ENCODE measurements at places on chromosomes 6 and 20.

DNA sequence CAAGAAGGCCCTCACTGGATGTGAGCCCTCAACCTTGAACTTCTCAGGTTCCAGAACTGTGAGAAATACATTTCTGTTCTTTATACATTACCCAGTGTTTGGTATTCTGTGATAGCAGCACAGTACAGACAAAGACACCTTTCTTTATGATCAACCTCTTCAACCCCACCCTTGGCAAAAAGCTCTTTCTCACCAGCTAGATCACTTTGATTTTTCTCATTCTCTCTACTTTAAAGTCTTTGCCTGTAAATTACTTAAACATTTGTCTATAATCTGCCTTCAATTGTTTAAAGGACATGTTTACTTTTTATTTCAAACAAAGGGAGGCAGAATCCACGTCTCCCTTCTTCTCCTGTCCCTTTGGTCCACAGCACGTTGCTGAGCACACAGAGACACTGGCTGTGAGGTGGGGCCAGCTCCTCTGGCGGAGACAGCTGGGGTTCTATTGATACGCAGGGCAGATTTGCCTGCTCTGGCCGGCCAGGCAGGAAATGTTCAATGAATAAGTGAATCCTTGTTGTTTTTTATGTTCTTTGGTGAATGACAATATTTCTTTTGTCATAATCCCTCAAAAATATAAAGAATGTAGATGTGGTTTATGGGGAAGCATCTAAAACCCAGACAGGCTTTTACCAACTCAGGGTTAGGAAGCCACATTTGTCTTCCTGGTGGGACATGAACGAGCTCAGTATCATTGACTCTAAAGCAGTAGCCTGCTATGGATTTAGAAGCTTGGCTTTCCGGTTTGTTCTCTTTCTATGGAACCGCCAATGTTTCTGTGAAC, 52.9 kb downstream of the NEDD9 start:
- DNase-seq, result no peak

DNA sequence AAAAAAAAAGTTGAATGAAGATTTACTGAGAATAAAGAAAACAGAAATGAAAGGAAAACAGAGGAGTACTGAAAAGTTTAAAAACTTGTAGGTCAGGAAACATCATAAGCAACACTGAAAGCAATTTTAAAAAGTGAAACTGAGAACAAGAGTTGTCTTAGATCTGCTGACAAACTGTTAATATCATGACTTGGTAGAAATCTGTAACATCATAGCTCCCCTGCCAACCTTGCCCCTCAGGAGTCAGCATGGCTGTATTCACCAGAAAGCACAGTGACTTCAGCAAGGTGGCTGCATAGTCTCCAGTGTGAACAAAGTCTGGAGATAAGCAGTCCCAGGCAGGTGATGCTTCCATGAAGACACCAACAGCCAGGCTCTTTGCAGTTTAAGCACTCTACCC, 5.3 kb downstream of the NAA20 start:
- DNase-seq, result no peak

GRCh38 chr6:161136655-161137054, 137.2 kb downstream of the AGPAT4 start:
- no peak for DNase-seq

DNA sequence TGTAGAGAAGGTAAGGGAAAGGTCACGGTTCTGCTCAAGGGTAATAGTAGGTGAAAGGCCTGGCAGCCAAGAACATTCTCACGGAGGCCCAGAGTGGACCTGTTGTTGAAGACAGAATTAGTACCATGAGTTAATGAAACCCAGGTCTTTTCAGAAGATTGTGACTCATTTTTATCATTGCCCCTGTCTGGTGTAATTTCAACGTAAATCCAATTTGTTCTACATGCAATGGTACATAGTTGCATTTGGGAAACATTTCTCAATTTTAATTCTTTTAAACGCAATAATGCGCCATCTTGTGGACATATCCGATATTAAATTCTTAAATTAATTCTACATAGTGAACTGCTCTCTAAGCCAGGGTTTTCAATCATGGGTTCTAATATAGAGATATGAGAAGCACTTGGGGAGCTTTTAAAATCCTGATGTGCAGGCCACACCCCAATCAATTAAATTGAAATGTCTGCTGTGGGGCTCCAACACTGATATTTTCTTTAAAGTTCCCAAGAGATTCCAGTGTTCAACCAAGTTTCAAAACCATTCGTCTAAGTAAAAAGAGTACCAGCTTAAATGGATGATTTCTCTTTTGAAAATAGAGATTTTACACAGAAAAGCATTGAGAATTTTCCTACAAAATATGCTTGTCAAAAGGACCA, 257.4 kb downstream of the PLCB1 start:
- DNase-seq, result no peak

GRCh38 chr6:3023663-3024483, 24.2 kb downstream of the NQO2 start:
- DNase-seq, result peak; percentile 94

DNA sequence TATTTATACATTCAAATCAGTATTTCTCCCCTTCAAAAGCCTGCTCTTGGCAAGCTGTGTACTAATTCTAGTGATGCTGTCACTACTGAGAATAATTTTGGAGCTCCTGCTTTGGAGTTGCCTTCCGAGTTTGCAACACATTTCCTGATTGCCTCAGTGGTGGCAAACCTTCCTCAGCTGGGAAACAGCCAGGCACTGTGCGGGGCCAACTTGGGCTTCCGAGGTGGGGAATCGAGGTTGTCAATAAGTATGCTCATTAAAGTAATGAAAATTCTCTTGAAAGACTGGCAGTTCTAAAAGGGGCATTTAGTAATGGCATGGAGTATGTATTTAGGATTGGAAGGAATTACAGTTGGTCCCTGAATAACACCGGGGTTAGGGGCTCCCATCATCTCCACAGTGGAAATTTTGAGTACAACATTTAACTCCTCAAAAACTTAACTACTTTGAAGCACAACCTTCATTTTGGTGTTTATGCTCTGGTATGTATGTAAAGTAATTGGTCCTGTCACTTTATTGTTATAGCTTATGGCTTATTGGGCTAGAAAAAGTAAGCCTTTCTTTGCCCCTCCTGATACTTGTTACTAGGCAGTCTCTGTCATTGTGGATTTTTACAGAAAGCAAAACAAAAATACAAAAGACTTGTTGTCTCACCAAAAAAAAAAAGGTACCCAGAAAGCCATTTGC, 2.7 kb downstream of the PAQR8 start:
- DNase-seq, result no peak

DNA sequence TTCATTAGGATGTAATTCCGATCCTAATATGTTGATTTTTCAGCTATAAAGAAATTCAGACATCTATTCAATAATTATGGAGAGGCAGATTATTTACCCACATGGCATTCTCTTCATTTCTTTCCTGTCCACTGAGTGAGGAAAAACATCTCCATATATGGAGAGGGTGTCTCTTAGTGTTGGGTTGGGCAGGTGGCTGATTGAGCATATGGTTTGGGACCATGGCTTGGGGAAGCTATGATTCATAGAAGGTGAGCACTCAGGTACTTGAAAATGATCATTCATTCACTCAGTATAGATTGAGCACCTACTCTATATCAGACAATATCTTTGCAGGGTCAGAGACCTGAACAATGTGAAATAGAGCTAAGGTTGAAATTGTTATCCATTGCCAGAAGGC, 41.3 kb upstream of the IL20RA start:
- no peak for DNase-seq

GRCh38 chr6:155171109-155171746, 92.6 kb upstream of the CLDN20 start:
- peak; percentile 76 for DNase-seq

GRCh38 chr6:21143645-21144044, 449.9 kb upstream of the SOX4 start:
- DNase-seq, result no peak

GRCh38 chr6:43076464-43077332, 584 bp downstream of the PTK7 start:
- DNase-seq, result no peak

GRCh38 chr6:84052204-84052882, 18.8 kb downstream of the MRAP2 start:
- no peak for DNase-seq

- DNase-seq, result no peak
Measured at GRCh38 chr6:111601886-111602285, 3.8 kb downstream of the TRAF3IP2 start.

GRCh38 chr6:136747507-136747906, 44.8 kb downstream of the MAP3K5 start:
- DNase-seq, result no peak

GRCh38 chr6:163893609-163894189, 479.2 kb downstream of the QKI start:
- DNase-seq, result no peak

GRCh38 chr6:26575494-26575939, 21.2 kb upstream of the ABT1 start:
- DNase-seq, result no peak

- DNase-seq, result no peak
Measured at GRCh38 chr6:111727041-111727440, 121.4 kb upstream of the TRAF3IP2 start.

- no peak for DNase-seq
Measured at GRCh38 chr6:75436869-75437268, 56.7 kb downstream of the FILIP1 start.

DNA sequence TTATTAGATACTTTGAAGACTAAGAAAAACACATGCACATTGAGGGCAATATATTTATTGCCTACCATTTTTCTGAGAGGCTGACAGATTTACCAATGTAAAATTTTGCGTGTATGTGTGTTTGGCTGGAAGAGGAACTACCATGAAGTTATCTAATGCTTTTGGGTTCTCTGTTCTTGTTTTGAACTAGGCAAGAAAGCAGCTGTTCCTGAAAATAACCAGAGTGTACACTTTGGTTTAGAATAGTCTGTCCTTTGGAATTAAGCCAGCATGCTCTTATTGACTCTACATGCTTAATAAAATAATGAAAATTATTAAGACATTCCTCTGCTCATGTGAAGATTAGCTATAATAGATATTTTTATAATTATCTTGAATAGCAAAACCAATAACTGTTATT, 129.2 kb downstream of the MYB start:
- DNase-seq, result no peak

DNA sequence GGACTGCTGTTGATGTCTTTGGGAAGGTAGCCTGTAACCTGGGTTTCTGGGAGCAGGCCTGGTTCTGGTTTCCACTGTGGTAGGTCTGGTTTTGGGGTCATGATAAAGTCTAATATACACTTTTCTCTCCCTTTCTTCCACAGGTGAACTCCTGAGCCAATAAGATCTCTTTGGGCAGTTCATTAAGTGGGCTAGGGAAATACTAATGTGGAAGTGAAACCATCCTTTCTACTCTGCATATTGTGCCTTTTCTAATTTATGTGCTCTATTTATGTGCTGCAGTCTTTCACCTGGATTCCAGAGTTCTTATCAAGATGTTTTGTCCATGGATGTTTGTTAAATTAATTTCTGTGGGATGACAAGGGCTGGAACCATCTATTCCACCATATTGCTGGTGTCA, 165.7 kb upstream of the PTPRK start:
- no peak for DNase-seq

GRCh38 chr6:142440600-142441293, 138.9 kb downstream of the ADGRG6 start:
- DNase-seq, result no peak

DNA sequence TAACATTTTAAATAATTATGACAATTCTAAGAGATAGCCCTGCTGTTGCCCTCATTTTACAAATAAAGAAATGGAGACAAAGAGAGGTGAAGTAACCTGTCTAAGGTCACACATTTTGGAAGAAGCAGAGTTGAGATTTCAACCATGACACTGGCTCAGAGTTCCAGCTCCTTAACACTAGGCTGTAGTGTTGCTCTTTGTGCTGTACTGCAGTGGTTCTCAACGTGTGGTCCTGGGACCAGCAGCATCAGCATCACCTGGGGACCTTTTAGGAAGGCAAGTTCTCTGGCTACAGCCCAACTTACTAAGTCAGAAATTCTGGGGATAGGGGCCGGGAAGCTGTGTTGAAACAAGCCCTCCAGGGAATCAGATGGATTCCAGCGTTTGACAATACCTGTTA, 62.4 kb upstream of the FERMT1 start:
- no peak for DNase-seq

GRCh38 chr6:157280947-157281346, 42.4 kb downstream of the TMEM242 start:
- no peak for DNase-seq

- DNase-seq, result peak; percentile 40
Measured at GRCh38 chr20:1388741-1389483, 3.9 kb downstream of the FKBP1A start.

GRCh38 chr20:22904386-22904785, 130.7 kb upstream of the SSTR4 start:
- DNase-seq, result no peak

- DNase-seq, result no peak
Measured at GRCh38 chr6:38155621-38156204, 336.2 kb downstream of the ZFAND3 start.

DNA sequence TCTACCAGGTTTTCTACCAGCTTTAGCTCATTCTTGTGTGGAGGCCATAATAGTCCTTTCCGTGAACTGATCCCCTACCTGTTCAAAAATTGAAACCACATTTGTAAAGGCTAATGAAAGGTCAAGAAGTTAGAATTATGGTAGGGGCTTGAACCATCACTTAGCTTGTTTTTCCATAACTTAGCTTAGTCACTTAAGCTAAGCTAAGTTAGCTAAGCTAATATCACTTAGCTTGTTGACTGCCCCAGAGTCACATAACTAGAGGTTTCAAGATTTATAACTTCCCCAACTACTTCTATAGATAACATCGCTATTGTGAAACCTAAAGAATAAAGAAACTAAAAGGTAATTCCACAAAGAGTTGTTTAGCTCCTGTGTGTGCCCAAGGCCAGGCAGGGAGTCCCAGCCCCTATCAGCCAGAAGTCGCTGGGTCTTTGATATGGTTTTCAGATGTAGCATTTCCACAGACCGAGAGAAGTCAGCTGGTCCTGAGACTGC, 131.8 kb downstream of the VEGFA start:
- no peak for DNase-seq

- DNase-seq, result no peak
Measured at GRCh38 chr6:32116674-32117073, 7.5 kb upstream of the TNXB start.

- peak; percentile 82 for DNase-seq
Measured at GRCh38 chr6:79671600-79672266, 40.6 kb downstream of the SH3BGRL2 start.

DNA sequence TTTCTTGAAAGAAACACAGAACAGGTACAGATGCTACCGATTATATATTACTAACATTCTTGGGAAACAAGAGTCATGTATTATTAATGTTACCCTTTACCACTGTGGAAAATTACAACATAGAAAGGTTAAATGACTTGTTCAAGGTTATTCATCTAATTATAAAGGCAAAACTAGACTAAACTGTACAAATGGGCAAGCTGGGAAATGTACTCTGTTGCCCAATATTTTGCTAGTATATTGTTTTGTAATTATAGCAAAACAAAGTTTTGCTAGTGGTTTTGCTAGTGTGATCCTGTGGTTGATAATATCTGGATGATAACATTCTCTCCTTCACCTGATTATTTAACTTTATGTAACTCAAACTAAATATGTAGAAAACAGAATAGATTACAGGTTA, 96.5 kb downstream of the TINAG start:
- no peak for DNase-seq

GRCh38 chr20:33359399-33360261, 41.7 kb downstream of the CDK5RAP1 start:
- no peak for DNase-seq
